Smooth muscle cell of the umbilical artery (primary cell): ENCODE measurements at places on chromosomes 1 and 21. TPM values are rescaled to one million over a fixed set of nuclear protein-coding genes. Genes with fewer than 3 reads are reported as not detected.

The CRP gene
- total RNA-seq: not detected in 2 replicates

The RAVER2 gene
- 2.4 and 3.5 TPM in 2 replicates for total RNA-seq

The BNIPL gene
- total RNA-seq: 0.14 and 0.30 TPM in 2 replicates

The SH2D2A gene
- 0.30 TPM in 1 of 2 replicates, not detected in the other for total RNA-seq

The SH3BGR gene
- total RNA-seq: 3.0 and 3.7 TPM in 2 replicates

The S100A16 gene
- total RNA-seq: 146 and 351 TPM in 2 replicates

The NPPB gene
- 12.8 and 19.7 TPM in 2 replicates for total RNA-seq

The ACTN2 gene
- total RNA-seq: under 0.01 and 0.32 TPM in 2 replicates

The CDK18 gene
- 0.89 and 6.1 TPM in 2 replicates for total RNA-seq

The ROR1 gene
- 3.6 and 9.1 TPM in 2 replicates for total RNA-seq

The RAB7B gene
- total RNA-seq: 1.3 and 1.5 TPM in 2 replicates

The HMGCS2 gene
- not detected in 2 replicates for total RNA-seq

The SLC9C2 gene
- total RNA-seq: 0.30 and 0.46 TPM in 2 replicates

The CLCA2 gene
- total RNA-seq: 0.46 and 1.5 TPM in 2 replicates

The HLX gene
- total RNA-seq: 5.4 and 5.6 TPM in 2 replicates

The NR5A2 gene
- under 0.01 TPM in 1 of 2 replicates, not detected in the other for total RNA-seq

The TMEM61 gene
- not detected in 2 replicates for total RNA-seq

The RGS8 gene
- total RNA-seq: not detected in 2 replicates

The UBE4B gene
- 28.2 and 46.7 TPM in 2 replicates for total RNA-seq

The VSIG8 gene
- total RNA-seq: 0.23 TPM in 1 of 2 replicates, not detected in the other

The RXFP4 gene
- 0.30 TPM in 1 of 2 replicates, not detected in the other for total RNA-seq

The PRPF38B gene
- total RNA-seq: 11.9 and 14.5 TPM in 2 replicates

The OVAAL gene
- total RNA-seq: not detected in 2 replicates

The NUP210L gene
- total RNA-seq: under 0.01 and 0.05 TPM in 2 replicates

The OR6K3 gene
- not detected in 2 replicates for total RNA-seq

The KRTAP13-2 gene
- total RNA-seq: not detected in 2 replicates

The MASP2 gene
- not detected in 2 replicates for total RNA-seq

The PIK3R3 gene
- total RNA-seq: 7.1 and 7.4 TPM in 2 replicates

The C1QA gene
- not detected in 2 replicates for total RNA-seq

The KDF1 gene
- not detected in 2 replicates for total RNA-seq

The FCRL1 gene
- not detected in 2 replicates for total RNA-seq

The EPHA2 gene
- 60.0 and 152 TPM in 2 replicates for total RNA-seq

The OR2AK2 gene
- not detected in 2 replicates for total RNA-seq

The CFHR5 gene
- not detected in 2 replicates for total RNA-seq

The PLA2G2D gene
- not detected in 2 replicates for total RNA-seq

The SUSD4 gene
- under 0.01 and 0.09 TPM in 2 replicates for total RNA-seq

The TMEM240 gene
- total RNA-seq: 2.4 and 2.9 TPM in 2 replicates

The CNIH3 gene
- 14.3 and 47.7 TPM in 2 replicates for total RNA-seq

The DYRK3 gene
- 27.6 and 34.5 TPM in 2 replicates for total RNA-seq

The PLPPR4 gene
- total RNA-seq: under 0.01 TPM in 1 of 2 replicates, not detected in the other

The FAM72C gene
- 0.42 TPM in 1 of 2 replicates, not detected in the other for total RNA-seq

The TMEM79 gene
- 1.3 and 2.1 TPM in 2 replicates for total RNA-seq

The HAO2 gene
- total RNA-seq: not detected in 2 replicates
